ENCODE measurements at places on chromosomes 4 and X.

DNA sequence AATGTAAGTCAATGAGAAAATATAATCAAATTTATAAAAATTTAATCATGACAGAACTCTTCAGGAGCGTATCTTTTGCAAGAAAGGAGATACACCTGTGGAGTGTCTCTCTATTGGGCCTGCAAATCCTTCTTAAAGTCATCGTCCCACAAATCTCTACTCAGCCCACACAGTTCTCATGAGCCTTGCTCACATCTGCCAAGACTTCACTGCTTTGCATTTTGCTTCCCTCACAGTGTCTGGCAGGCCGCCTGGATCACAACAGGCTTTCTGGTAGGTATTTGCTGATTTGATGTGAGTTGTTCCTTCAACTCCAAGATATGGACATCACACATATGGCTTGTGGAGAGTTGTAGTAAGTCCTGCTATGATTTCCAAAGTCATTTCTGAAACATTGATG is 183.1 kb upstream of the ARX start:
- no peak for DNase-seq

GRCh38 chrX:112877771-112878173 is 37.1 kb upstream of the AMOT start:
- no peak for DNase-seq

GRCh38 chr4:163587867-163588266 is 93.4 kb downstream of the TMA16 start:
- DNase-seq: no peak

DNA sequence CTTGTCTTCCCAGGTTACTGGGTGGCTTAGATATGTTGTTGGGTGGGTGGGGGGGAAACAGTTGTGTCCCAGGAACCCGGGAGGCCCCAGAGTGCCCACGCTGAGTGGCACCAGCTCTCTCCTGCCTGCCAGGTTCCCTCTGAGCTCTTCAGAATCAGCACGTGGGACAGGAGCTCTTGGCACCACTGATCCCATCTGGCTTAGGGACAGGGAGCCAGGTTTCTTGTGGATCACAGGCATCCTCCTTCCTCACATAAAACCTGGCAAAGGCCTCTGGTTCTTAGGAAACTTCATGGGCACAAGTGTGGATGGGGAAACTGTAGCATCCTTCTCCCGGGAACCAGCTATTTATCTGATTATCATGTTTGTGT is 3.4 kb downstream of the GPR78 start:
- no peak for DNase-seq

- no peak for DNase-seq
Measured at GRCh38 chr4:187668526-187669082, 327.0 kb upstream of the ZFP42 start.

GRCh38 chrX:40582811-40583210 is 2.0 kb downstream of the ATP6AP2 start:
- no peak for DNase-seq

DNA sequence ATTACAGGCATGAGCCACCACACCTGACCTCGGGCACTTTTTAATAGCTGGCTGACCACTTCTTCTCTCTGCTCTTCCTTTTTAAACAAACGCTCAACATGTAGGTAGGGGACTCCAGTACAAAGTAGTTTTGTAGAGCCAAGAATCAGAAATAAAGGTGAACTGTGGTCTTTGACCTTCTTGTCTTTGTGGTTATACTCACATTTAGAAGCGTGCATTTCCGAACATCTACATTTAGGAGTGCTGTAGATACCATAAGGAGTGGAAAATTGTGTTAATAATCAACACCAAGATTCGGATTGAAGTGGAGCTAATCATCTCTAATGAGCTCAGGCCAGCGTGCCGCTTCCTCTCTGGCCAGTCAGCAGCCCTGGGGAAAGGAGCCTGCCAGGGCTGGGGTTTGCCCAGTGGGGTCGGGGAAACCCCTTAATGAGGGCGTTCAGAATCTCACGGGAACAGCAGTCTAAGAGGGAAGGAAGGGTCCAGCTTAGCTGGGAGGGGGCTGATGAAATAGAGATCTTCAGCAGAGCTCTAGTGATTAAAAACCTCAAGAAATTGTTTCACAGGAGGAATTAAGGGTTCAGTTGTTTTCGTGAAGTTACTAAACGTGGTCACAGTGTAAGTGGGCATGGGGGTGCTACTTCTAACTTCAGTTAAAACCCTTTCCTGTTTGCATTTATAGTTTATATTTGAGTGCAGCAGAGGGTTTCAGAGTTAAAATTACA is 81.2 kb downstream of the GAB1 start:
- no peak for DNase-seq

DNA sequence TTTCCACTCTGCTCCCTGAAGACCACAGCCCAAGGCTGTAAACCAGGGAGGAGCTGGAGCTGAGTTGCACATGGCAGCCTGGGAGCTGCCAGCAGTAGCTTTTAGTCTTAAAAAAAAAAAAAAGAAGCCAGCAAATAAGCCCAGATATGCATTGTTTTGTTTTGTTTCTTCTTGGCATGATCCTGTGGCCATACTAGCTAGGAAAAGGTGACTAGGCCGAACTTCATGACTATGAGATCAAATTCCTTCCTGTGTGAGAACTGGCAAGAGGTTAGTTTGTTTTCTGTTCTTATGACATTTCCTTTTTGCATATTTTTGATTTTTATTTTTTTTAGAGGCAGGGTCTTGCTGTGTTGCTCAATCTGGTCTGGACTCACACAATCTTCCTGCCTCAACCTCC is 323.3 kb downstream of the DCTD start:
- DNase-seq: no peak

DNA sequence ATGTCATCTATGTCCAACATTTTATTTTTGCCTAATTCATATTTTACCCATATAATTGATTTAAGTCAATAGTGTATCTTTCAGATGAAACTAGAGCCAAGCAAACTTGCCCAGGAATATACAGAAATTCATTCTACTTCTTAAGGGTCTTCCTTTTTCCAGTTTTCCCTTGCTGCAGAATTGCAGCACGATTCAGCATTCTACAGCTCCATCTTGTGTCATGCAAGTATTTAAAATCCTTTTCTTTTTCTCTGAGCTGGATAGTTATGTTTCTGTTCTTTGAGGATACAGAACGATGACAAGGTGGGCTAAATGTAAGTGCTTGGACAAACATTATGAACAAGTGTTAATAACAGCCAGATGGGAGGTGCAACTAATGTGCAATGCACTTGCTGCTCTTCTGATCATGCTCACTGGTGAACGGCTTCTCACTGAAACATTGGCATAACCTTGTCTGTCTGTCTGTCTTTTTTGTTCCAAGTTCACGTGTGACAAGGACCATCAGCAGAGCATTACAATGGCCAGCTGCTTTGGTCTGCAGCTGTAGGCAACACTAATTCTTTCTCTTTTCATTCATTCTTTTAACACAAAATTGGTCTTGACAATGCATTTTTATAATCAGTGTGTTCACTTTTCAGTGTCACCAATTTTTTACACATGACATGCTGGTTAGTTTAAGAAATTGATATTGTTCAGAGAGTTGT is 1821.7 kb downstream of the ARAP2 start:
- no peak for DNase-seq

DNA sequence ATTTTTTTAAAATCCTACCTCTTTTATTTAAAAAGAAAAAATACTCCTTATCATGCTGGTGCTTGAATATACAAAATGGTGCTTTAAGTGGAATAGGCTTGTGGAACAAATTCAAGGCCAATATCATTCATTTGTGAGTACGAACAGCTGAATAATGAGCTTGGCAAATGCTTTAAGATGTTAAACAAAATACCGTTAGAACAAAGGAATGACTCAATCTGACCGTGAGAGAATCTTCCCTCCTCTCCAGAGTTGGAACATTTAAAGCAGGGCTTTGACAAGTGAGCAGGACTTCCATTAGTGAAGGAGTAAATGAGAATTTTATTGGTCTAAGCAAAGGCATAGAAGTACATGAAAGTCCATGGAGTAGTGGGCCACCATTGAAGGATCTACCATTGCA is 74.5 kb downstream of the DCLK2 start:
- DNase-seq: no peak

DNA sequence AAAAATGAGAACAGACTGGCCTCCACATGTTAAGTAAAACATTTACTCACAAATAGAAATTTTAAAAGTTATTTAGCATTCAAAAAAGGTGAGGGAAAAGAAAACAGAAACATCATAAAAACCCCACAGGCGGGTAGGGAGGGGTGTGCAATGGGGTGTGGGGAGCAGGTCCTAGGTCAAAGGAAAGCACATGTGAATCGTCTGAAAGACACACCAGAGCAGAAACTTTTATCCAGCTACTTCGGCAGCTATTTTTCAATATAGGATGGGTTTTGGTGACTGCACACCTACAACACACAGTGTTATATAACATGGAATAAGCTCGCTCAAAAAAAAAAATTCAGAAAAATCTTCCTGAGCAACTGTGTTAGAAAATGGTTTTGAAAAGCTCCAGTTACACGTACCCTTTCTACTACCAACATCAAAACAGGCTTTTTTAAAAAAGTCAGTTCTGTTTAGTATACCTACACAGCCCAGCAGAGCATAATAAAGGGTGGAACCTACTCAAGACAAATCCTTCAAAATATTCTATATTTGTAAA is 1.6 kb downstream of the OTUD4 start:
- DNase-seq: no peak

GRCh38 chrX:31392513-31392912 is 320.7 kb upstream of the FTHL17 start:
- no peak for DNase-seq

DNA sequence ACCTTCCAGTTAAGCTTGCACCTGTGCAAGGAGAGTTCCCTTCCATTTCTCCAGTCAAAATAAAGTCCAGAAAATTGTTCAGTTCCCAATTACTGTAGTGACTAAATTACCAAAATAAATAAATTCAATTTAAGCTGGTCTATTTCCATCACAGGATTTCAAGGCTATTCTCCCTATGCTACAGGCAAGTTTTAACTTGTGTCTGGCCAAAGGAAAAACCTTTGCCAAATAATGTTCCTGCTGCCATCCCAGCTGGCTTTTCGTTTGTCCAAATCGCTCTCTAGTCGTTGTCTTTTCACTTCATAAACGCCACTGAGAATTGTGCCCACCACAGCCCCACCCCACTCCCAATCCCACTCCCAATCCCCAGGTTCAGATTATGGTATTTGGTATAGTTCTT is 2.4 kb downstream of the KCTD8 start:
- DNase-seq: no peak

DNA sequence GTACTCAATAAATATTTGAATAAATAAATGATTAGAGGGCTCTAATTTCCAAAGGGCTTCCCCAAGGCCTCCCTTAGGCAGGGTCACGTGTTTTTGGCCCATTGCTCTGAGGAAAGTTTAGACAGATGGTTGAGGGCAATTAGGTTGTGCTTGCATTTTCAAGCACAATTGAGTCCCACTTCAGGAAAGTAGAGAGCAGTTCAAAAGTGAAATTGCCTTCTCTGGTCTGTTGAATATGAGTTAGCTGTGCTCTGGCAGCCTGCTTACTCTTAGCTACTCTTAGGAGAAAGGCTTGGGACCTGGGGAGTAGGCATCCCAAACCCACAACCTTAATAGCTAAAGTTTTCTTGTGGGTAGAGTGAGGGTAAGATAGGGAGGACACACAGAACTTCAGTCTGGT is 9.0 kb upstream of the DRP2 start:
- DNase-seq: no peak

DNA sequence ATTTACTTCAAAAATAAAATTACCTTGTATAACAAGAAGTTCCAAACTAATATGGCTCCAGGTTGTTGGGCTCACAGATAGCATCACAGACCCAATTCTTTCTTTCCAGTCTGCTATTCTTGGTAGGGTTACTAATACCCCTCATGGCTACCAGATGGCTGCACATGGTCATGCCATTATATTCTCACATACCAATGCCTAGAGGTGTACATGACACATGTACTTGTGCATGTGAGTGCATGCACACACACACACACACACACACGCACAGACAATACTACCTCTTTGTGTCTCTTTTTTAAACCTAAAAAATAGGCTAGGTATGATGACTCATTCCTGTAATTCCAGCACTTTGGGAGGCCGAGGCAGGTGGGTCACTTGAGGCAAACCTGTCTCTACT is 31.1 kb downstream of the FBXO8 start:
- DNase-seq: no peak

GRCh38 chrX:123859409-123859845 is 426 bp upstream of the XIAP start:
- no peak for DNase-seq

GRCh38 chr4:26611372-26611771 is 27.5 kb downstream of the TBC1D19 start:
- DNase-seq: no peak

DNA sequence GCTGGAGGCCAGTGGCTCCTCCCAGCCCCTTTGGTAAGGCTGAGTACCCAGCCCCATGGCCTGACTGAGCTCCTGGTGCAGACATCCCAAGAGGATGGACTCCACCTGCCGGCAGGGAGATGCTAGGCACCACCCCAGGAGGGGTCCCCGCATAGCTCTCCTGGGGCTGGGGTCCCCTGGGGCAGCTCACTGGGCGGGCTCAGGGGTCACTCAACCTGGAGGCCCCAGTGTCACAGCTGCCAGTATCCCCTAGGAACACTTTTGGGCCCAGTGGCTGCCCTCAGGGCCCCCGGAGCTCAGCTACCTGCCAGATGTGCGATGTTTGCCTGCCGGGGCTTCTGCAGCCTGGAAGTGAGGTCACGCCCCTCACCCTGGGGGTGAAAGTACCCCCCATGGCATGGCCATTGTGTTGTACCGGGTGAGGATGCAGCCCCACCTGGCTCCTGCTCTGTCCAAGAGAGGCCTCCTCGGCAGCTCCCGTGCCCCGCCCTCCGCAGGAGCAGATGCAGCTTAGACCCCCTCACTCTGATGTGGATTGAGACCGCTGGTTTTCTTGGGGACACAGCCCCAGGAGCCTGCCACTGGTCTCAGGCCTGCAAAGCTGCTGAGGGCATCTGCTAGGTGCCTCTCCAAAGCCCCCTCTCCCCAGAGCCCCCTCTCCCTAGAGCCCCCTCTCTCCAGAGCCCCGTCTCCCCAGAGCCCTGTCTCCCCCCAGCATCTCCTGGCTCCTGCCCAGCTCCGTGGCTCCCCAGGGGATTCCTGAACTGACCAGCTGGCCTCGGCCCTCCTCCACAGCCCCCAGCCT is 6.7 kb upstream of the HGFAC start:
- DNase-seq: no peak

- DNase-seq: no peak
Measured at GRCh38 chr4:1715002-1715758, 3.1 kb upstream of the SLBP start.

- no peak for DNase-seq
Measured at GRCh38 chr4:105714071-105714521, 5.5 kb downstream of the GSTCD start.

DNA sequence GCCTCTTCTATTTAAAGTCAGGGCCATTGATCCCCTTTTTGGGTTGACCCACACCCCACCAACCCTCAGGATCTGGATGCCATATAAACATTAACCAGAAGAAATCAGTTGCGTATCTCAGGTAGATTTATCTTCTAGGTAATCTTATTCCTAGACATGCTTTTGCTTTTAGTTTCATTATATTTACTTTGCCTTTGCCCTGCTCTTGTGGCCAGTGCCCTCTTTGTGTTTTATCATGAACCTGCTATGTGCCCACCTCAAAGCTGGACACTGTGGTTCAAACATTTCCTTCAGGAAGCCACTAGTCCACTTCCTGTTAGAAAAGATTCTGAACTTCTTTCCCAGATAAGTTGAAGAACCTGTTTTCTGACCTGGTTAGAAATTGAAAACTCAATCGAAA is 117.4 kb upstream of the EDNRA start:
- no peak for DNase-seq

- DNase-seq: no peak
Measured at GRCh38 chr4:113300471-113300928, 251.0 kb downstream of the ANK2 start.

- DNase-seq: no peak
Measured at GRCh38 chrX:68912113-68912512, 83.3 kb downstream of the EFNB1 start.
